ENCODE measurements at places on chromosomes 11 and 22.

DNA sequence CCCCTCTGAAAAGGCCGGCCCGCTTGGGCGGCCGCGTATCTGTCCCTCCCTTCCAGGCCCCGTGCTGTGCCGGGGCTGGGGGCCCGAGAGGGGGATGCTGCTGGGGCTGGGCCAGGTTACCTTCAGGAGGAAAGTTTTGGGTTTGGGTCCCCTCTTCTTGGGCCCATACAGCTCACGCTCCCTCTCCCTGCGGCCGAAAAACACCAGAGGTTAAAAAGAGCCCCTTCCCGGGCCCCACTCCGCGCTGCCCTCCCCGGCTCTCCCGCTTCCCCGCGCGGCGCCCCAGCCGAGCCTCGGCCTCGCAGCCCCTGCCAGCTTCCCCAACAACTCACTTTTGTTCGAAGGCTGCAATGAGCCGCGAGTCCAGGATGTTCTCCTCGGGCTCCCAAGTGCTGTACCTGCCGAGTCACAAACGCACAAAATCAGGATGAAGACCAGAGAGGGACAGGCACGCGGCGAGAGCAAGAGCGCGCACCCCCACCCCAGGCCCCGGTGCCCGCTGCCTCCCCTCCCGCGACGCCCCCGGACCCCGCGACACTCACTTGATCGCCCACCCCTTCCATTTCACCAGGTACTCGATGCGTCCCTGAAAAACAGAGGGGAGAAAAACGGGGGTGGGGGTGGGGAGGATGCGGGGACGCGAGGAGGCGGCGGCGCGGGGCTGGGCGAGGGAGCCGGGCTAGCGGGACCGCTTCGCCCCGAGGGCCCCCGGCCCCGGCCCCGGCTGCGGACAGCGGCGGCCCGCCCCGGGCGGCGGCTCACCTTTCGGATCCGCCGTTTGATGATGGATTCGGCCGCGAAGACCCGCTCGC lies 450 bp downstream of the CBX6 start:
- no peak for DNase-seq

GRCh38 chr11:134589129-134589528 lies 177.1 kb upstream of the B3GAT1 start:
- no peak for DNase-seq

GRCh38 chr11:59179121-59179520 lies 7.2 kb downstream of the DTX4 start:
- no peak for DNase-seq

DNA sequence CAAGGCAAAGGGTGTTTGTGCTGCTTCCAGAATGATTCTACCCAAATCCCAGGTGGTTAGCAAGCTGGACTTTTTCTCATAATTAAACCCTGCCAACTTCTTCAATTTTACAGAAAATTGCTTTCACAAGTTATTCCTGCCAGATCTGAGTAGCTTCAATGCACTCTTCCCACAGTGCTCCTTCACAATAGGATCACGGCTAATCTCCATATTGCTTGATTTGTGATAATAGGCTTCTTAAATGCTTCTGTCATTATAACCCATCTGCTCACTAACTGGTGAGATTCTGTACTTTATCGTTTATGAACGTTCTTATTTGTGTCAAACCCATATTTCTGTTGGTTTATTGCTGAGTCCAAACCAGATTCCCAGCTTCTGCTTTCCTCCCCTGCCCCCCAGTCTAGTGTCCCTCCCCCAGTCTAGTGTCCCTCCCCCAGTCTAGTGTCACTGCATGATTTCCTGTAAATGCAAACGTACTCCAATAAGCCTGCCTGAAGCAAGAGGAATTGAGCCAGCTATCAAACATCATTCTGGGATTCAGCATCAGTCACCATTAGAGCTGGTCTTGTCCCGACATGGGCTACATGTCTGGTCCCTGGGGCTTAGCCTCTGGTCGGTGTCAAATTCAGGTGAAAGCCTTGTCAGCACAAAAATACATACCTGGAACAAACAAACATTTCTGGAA lies 14.0 kb downstream of the MMP3 start:
- no peak for DNase-seq

DNA sequence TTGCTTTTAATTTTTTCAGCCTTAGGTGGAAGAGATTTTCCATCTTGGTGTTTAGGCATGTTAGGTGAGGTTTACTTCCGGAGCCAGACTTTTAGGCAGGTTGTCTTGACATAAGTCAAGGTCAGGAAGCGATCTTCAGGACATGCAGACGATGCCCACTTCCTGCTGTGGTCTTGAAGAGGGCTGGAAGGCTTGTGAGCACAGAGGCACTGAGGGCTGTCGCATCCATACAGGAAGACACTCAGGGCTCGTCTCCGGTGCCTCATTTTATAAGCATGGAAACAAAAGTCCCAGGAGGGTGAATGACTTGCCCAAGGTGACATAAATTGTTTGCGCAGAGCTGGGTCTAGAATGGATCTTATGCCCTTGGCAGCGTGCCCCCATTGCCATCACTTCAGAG lies 30.8 kb downstream of the MARK2 start:
- no peak for DNase-seq

GRCh38 chr11:61881397-61881796 lies 9.9 kb downstream of the FADS3 start:
- DNase-seq: no peak

DNA sequence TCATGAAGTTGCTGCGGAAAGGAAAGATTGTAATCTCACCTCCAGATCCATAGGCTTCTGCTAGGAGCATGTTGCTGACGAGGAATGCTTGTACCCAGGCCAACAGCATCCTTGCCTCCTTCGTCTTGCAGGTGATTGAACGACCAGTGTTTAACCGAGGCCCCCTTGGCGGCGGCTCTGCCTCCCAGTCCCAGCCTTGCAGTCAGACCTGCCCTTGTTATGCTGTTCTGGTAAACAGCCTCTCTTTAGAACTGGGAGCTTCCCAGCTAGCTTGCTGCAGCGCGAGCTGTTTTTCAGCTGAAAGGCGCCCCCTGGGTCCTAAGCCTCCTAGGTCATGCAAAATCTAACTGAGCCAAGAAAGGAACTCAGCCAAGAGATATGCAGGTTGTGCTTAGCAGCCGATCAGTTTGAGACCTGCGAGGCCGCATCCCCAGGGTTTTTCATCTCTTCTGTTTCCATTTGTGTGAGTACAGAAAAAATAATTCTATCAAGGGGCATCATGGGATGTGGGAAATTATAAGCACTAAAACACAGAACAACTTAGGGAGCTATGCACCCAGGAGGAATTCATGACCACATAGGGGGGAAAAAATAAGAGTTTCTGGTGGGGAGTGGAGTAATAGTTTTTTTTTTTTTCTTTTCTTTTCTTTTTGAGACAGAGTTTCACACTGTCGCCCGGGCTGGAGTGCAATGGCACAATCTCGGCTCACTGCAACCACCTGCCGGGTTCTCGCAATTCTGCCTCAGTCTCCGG lies at the start of gene PIK3IP1:
Gene PIK3IP1 (minus strand): TSS at position 253 of the 754 bp plus-strand sequence. CDS start 144 bp downstream, at position 109.
- DNase-seq: peak; percentile 76

- DNase-seq: no peak
Observed at GRCh38 chr11:115672999-115673411, 168.8 kb upstream of the CADM1 start.

DNA sequence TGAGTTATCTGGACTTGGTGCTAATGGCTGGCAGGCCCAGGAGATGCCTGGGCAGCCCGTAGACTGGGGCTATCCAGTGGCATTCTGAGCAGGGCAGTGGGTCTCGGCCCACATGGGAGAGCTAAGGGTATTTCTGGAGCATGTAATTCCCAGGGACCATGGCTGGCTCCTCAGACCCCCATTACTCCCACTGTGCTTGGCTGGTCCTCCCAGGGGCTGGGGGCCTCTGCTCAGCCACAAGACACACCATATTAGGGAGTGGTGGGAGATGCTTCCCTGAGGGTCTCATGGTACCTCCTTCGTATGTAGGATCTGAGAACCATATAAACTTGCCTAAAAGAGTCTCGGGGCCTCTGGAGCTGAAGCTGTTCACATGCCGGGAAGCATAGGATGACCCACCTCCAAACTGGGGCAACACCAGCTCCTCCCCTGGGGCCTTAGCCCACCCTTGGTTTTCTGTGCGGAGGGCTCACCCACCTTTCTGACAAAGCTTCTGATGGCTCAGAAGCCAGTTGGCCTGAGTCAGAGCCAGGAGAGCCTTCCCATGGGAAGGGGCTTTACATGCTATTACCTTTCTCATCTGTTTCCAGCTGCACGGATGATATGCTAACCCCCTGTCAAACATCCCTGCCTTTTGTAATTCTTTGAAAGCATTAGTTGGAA lies 9.5 kb upstream of the FTH1 start:
- no peak for DNase-seq

- no peak for DNase-seq
Observed at GRCh38 chr11:115887727-115888126, 383.5 kb upstream of the CADM1 start.

Measured in NCI-H1105 (cell line).